Activated CD4-positive, CD25-positive, alpha-beta regulatory T cell treated with anti-CD3 and anti-CD28 coated beads, Interleukin-2, amount 50 U/mL, for 72 hours (primary cell): ENCODE measurements at places on chromosomes 12 and 14.

- no peak for DNase-seq
Measured at GRCh38 chr14:38948171-38948570, 154.9 kb downstream of the SEC23A start.

- no peak for DNase-seq
Measured at GRCh38 chr14:32087173-32087861, 10.2 kb downstream of the ARHGAP5 start.

DNA sequence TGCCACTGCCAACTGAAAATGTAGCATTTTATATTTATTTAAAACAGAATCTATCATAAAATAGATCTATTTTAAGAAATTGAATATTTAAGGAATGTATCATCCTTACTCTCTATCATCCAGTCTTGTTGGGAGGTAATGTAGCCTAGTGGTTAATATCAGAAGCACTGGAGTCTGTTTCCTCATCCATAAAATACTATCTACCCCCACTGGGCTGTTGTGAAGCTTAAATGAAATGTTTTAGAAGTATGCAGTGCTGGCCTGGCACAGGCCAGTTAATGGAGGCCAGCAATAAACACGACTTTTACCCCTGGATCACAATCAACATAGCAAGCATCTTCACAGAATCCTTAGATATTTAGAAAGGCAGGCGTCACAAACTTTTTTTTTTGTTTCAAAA lies 188.0 kb downstream of the CAND1 start:
- DNase-seq = no peak

GRCh38 chr14:58662759-58663158 lies 25.0 kb downstream of the DACT1 start:
- DNase-seq = no peak

DNA sequence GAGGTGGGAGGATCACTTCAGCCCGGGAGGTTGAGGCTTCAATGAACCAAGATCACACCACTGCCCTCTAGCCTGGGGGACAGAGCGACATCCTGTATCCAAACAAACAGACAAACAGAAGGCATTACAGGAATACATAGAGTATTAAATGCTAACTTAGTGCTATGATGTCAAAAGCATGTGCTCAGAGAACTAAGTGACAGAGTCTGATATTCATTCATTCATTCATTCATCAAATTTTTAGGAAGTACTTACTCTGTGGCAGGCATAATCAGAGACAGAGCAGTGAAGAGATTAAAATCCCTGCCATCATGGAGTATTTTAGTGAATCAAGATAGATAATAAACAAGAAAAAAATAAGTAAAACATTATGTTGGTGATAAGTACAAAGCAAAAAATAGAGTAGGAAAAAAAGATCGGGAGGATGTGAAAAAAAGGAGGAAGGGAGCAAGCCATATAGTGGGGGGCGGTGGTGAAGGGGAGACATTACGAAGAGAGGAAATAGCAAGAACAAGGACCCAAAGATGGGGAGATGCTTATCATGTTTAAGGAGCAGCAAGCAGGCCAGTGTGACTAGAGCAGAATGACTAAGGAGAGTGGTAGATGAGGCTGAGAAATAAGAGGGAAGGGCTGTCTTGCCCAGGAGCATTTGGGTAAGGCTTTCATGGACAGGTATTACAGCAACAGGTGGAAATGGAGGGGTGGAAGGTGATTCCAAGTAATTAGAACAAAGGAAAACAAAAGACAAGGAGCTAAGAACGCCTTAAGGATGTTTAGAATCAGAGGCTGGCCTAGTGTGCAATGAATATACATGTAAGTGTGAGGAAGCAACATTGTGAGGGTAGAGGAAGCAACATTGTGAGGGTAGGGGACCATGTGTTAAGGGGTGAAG lies 2.8 kb downstream of the MAP4K5 start:
- DNase-seq = no peak

GRCh38 chr12:57404966-57405640 lies 25.7 kb downstream of the R3HDM2 start:
- no peak for DNase-seq

GRCh38 chr12:4604684-4605193 lies 42.7 kb downstream of the DYRK4 start:
- DNase-seq = peak; percentile 78

DNA sequence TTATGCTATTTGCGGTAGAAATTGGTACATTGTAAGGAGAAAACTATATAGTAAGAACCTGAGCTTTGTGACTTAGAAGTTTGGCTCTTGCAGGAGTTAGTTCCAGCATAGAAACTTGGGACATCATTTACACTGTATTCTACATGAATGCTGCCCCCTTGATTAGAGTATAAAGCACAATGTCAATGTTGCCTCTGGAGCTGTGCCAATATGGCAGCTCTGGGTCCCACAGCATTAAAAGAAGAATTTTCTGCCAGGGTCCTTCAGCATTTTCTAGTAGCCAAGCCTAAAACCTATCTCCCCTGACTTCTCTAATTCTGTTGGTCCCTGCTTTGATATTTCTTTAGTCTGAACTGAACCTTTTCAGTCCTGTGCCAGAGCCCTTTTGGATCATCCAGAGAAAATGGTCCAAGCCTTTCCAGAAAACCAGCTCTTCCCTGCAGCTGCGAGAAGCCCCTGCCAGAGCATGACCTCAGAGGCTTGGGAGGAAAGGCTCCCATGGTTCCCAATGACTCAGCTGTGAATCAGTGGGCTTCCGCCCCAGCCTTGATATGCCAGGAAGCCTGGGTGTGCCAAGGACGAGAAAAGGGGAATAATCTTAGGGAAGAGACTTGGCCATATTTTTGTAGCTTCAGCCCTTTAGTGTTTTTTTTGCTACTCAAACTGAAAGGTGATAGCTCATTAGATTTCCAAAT lies 43.2 kb downstream of the PLEKHG7 start:
- no peak for DNase-seq

- DNase-seq = no peak
Measured at GRCh38 chr14:51912112-51912786, 51.8 kb downstream of the GNG2 start.

DNA sequence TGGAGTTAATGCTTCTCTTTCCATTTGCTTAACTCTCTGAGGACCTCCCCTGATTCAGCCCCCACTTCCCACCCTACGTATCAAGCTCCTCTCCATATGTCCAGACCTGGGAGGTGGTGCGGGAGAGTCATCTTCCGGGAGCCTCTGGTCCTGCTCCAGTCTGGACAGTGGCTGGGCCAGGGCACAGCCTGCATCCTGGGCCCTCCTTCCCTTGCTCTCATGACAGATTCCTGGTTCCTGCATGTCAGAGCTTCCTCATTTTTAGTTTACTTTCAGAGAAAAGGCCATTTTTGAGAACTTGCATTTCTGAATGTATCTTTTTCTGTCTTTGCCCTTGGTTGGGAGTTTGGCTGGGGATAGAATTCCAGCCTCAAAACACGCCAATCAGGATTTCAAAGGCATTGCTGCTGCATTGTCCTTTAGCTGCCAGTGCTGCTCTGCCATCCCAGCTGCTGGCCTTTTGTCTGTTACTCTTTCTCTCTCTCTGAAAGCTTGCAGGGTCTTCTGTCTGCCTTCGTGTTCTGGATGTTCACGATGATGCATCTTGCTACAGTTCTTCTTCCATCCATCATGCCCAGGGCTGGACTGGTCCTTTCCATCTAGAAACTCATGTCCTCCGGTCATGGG lies 54.7 kb downstream of the SLC6A12 start:
- DNase-seq = no peak

GRCh38 chr14:64235652-64236640 lies 58.2 kb downstream of the ESR2 start:
- no peak for DNase-seq

DNA sequence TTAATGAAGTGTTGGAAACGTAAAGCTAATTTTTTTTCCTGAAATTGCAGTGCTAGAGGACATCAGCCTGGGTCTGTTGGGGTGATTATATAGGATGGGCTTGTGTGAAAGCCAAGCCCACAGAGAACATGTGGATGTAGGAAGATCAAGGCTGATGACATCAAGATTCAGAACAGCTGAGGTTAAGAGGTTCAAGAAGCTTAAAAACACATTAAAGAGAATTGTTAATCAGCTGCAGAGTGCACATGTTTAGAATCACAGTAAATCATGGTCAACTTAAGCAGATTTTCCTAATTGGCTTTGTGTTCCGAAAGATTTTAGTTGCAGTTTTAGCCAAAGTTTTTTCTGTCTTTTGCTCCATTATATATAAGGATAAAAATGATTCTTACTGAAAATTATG lies 87.9 kb upstream of the PRICKLE1 start:
- no peak for DNase-seq

- DNase-seq = no peak
Measured at GRCh38 chr12:1680804-1681492, 9.9 kb upstream of the ADIPOR2 start.
